RWPE1 (cell line): ENCODE measurements at places on chromosomes 7 and 10.

DNA sequence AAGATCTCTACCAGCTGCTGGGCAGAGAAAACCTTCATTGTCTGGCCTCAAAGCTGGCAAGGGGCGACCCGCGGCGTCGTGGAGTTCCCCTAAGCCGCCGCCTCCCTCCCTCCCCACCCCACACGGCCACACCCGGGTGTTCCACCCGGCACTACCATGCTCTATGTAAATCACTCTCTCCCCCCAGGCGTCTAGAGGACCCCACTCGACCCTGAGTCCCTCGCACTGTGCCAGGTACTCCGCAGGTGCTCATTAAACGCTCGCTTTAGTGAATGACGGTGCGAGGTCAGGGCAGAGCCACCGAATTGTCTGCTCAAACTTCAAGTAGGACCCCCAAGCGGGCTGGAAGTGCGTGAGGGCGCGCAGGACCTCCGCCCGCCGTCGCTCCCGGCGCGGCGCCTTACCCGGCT, 628 bp downstream of the PARP12 start:
- DNase-seq: no peak

GRCh38 chr10:69230128-69230527, 10.0 kb downstream of the HKDC1 start:
- DNase-seq: no peak

GRCh38 chr7:100632951-100633717, 8.2 kb downstream of the TFR2 start:
- DNase-seq: peak; percentile 41

DNA sequence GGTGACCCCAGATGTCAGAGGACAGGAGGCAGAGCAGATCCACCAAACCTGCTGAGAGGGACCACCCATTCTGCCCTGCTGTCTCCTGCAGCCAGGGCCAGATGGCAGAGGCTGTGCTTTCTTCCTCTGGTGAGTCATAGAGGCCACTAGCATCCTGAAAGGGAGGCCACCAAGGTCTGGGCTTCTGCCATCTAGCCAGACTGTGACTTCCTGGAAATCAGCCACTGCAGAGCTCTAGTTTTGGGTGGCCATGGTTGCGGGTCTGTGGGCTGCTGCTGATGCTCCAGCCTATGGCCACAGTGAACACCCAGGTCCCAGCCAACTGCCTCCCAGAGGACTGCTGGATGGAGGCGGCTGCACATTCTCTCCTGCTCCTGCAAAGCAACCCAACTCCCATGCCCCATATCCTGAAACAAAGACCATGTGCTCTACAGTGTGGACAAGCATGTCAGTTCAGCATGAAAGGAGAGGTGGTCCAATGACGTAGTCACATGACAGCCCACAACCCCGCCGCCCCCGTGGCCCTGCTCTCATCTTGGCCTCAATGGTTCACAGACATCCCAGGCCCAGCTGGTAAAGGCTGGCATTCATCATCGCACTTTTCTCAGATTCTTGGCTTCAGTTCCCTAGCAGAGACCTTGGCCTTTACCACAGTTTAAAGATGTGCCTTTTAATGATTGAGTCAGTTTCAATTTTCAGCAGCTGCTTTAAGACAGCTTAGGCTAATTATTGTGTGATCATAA, 73.9 kb upstream of the CXCL12 start:
- no peak for DNase-seq

GRCh38 chr10:88028654-88029053, 165.2 kb downstream of the PTEN start:
- no peak for DNase-seq

GRCh38 chr10:70758757-70759514, 26.2 kb downstream of the TBATA start:
- DNase-seq: peak; percentile 71

- DNase-seq: no peak
Observed at GRCh38 chr7:133535308-133535707, 282.4 kb downstream of the EXOC4 start.

GRCh38 chr10:992467-992866, 4.2 kb downstream of the GTPBP4 start:
- no peak for DNase-seq

- no peak for DNase-seq
Observed at GRCh38 chr7:45098983-45099839, 10.4 kb upstream of the NACAD start.

- DNase-seq: no peak
Observed at GRCh38 chr10:78438907-78439809, 405.5 kb downstream of the RPS24 start.

DNA sequence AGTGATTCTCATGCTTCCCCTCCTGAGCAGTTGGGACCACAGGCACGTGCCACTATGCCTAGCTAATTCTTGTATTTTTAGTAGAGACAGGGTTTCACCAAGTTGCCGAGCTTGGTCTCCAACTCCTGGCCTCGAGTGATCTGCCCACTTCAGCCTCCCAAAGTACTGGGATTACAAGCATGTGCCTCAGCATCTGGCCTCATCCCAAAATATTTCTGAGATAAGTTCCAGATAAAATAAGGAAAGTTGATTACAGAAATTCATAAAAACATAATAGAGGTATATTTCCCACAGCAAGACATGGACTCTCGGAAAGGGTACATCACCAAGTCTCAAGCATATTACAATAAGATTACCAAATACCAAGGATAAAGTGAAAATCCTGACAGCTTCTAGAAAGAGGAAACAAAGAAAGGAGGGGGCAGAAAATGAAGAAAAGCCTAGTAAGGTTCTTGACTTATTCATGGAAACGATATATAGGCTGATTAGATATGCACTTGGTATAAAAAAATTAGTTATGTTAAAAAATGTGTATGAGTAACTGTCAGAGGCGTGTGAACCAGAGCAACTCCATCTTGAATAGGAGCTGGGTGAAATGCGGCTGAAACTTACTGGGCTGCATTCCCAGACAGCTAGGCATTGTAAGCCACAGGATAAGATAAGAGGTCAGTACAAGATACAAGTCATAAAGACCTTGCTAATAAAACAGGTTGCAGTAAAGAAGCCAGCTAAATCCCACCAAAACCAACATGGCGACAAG, 35.0 kb downstream of the IQUB start:
- DNase-seq: no peak

- no peak for DNase-seq
Observed at GRCh38 chr7:152048051-152048450, 22.6 kb downstream of the GALNT11 start.

- peak; percentile 36 for DNase-seq
Observed at GRCh38 chr7:116777651-116778281, 84.6 kb upstream of the CAPZA2 start.

DNA sequence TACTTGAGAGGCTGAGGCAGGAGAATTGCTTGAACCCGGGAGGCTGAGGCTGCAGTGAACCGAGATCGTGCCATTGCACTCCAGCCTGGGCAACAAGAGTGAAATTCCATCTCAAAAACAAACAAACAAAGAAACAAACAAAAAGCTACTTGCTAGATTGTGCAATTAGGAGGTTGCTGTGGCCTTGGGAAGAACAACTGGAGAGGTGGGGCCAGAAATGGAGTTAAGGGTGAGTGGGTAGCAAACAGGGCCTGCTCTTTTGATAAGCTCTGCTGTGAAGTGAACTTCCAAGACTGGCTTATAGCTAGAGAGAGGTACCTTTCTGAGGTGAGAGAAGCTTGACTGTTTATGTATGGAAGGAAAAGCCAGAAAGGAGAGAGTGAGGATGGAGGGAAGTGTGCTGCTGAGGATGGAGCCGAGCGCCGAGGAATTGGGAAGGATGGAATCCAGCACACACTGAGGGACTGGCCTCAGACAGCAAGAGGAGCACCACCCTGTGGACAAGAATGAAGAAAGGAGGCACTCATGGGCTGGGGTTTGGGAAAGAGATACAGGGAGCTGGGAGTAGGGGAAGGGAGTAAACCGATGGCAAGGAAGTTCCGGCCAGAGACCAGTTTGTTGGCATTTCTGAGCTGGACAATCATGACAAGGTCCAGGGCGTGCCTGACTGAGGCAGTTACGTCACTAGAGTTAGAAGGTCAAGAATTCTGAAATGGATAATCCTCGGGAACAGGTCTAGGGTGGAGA, 7.0 kb upstream of the RPEL1 start:
- DNase-seq: peak; percentile 51

DNA sequence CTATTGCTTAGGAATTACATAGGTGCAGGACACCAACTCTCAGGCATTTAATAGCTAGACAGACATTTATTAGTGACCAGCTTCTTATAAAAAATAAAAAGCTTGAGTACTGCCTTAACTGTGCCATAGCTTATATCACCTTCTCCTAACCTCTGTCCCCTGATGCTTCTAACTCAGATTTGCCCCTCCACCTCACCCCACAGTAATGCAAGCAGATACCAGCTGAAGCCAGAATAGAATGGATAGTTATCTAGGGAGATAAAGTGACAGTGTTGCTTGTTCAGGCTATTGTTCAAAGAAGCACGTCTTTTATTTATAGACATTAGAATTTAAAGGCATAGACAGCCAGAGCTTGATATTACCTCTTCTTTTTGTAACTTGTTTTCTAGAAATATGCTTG, 99.6 kb upstream of the GLCCI1 start:
- DNase-seq: no peak

- DNase-seq: no peak
Observed at GRCh38 chr10:113053091-113053490, 103.0 kb downstream of the TCF7L2 start.

DNA sequence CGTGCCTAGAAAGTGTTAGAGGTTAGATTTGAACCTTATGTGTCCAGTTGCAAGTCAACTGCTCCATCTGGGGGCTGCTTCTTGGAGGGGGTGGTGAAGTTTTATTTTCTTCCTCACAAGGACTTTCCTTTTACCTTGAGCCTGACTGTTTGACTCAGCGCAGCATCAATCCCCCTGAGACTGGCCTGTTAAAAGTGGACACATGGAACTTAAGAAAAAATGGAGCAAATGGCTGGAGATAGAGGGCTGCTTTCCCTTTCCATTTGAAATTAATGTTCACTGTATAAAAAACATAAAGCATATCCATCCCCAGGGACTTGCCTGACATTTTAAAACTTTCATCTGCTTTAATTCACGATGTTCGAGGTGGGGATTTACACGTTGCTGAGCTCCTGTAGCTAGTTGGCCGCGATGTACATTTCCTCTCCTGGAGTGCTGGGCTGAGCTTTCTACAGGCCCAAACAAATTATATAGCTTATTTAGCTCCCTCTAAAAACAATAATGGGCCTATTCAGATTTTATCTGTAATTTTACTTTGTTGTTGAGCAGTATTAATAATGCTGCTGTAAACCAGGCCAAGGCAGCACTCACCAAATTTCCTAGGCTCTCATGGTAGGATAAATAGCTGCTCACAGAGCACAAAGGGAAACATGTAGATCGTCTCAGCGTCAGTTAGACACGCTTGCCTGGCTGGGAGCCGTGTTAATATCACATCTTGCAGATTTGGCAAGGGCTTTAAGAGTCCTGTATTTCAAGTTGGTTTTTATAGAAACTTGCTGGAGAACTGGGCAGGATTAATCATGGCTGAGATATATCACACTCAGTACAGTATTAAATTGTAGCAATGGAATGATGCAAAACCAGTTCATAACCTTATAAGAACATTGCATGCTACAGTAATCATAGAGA, 251.5 kb downstream of the LRMDA start:
- DNase-seq: no peak

DNA sequence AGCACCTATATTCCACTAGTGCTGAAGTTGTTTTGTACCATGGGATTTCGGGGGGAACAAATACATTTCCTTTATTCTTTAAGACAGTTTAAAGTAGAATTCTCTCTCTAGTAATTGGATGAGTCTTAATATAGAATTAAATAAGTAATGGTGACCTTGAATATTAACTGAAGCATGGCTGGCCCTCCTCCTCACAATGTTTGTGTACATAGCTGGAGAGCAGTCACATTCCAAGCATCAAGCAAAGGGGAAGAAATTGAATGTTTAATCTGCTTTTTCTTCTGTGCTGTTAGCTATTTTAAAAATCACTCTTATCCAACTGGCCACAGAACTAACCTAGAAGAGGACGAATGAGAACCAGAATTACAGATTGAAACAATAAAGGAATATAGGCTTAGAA, 906.9 kb downstream of the CCSER2 start:
- DNase-seq: no peak

DNA sequence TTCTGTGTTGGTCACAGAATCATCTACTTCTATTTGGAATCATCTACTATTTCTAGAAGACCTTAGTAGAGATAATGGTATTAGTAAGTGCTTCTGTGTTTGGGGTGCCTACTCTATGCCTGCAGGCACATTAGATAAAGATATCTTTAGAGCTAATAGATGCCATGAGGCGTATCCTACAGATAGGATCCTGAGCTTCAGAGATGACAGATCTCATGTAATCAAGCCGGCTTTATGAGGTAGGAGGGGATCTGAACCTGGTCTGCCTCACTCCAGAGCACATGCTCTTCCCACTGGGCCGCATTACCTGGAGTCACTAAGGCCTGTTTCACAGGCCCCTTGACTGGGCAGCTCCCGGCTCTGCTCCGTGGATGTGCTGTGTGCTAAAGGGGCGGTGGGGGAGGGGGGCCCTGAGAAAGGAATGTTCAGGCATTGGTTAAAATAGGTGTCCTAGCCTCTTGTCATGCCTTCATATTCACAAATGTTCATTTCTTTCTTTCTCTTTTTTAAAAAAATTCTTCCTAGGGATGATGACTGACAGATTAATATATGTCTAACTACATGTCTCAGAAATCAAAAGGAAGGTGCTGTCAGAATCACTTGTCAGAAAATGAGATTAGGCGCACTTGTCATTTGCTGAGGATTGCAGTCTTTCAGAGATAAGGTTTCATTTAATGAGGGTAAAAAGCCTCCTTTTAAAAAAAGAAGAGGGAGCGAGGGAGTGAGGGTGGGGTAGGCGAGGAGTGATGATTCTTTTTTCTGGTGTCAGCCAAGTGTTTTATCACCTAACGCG, 458.0 kb upstream of the GALNT17 start:
- no peak for DNase-seq

DNA sequence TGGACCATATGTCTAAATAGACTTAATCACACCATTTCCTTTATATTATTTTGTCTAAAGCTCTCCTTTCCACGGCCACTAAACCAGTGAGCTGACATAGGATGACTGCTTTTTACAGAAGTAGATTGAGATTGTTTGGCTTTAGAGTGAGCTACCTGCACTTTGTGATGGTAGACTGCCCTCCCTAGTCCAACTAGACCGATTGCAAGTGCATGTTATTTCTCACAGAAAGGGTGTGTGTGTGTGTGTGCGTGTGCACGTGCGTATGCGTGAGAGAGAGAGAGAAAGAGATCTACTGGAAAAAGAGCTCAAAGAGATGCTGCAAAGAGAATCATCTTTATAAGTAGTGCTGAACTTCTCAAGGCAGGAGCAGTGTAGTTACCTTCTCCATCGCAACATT, 60.7 kb downstream of the VCL start:
- no peak for DNase-seq

GRCh38 chr10:84574102-84574501, 245.7 kb downstream of the CCSER2 start:
- peak; percentile 16 for DNase-seq

DNA sequence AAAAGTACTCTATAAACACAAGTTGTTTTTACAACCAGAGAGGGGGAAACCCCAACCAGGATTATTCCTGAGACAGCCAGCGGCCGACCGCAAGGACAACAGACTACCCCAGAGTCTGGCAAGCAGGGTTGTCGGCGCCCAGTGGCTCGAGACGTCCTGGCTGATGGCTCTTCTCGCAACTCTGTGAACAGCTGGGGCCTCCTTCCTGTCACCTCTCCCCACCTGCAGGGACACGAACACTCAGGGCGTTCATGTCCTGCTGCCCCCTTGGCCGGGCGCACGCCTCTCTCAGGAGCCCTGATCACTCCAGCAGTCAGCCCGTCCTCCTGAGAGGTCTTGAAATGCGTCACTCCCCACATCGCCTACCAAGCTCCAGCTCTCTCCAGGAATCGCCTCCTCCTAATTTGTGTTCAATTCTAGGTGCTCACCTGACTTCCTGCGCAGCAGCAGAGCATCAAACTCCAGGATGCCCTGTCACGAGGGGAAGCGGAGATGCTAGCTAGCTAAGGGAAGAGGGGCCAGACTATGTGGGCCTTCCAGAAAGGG, 66.4 kb upstream of the TNRC18 start:
- no peak for DNase-seq
